Activated CD8-positive, alpha-beta memory T cell treated with anti-CD3 and anti-CD28 coated beads for 1 hour (primary cell): ENCODE measurements at places on chromosomes 2 and 18.

- DNase-seq = no peak
Observed at GRCh38 chr2:233919938-233920337, 2.8 kb downstream of the TRPM8 start.

DNA sequence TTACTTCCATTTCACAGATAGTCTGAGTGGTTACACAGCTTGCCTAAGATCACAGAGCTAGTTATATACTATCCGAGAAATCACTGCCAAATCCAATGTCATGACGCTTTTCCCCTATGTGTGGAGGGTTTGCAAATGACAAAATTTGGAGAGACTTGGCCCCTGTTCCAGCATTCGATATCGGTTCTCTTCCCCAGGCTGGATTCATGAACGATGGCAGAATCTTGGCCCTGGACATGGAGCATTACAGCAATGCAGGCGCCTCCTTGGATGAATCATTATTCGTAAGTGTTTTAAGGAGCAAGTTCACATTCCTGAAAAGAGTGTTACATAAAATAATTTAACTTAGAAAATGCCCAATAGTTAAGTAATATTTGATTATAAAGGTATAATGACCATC lies 55.1 kb downstream of the AOX1 start:
- DNase-seq = no peak

- no peak for DNase-seq
Observed at GRCh38 chr18:22173928-22174301, 4.5 kb downstream of the GATA6 start.

GRCh38 chr18:70107091-70107490 lies 98.4 kb downstream of the RTTN start:
- no peak for DNase-seq

GRCh38 chr2:70030724-70031420 lies 56.4 kb upstream of the PCBP1 start:
- DNase-seq = no peak

GRCh38 chr2:44181648-44182047 lies 13.0 kb downstream of the PPM1B start:
- no peak for DNase-seq

- DNase-seq = no peak
Observed at GRCh38 chr18:11108947-11109346, 40.4 kb downstream of the PIEZO2 start.

DNA sequence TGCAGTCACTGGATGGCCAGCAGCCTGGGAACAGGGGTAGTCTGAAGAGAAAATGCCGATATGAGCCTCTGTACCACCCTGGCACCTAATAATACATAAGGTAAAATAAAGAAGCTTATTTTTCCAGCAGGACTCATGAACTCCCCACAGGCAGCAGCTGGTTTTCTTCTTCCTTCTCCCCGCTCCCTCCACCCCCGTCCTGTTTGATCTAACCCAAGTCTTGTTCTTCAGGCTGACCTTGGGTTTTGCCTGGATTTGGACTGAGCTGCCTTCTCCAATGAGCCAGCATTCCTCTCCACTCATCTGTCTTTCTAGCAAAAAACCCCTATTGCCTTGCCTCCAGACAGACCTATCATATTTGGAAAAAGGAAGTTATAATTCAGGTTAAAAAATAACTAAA lies 111.8 kb downstream of the CELF4 start:
- DNase-seq = no peak

DNA sequence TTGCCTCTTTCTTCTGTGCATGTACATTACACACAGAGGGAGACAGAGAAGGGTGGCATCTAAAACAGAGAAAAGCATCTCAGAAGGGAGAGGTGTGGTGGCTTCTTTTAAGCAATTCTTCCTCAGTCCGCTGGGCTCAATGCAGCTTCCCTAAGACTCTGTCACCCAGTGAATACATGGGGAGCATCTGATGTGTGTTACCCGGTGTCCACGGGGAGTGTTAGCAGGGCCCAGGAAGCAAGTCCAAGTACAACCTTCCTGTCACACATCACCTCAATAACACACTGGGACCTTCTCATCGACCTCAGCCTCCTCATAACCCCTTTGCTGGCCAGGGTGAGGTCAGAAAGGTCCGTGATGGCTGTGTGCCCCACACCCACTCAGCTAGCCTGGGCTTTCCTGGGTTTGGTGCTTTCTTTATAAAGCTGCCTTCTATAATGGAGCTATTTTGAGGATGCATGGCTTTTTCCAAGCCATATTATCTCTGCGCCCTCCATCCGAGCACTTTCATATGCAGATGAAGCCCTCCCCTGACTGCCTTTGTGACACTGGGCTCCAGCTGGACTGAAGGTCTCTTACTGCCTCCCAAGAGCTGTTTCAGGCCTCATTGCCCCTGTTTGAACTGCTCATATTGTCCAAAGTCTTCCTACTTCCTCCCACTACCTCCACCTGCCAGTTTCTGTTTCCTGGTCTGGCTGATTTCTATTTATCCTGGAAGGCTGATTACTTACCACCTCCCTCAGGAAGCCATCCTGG lies 21.4 kb downstream of the TNFRSF11A start:
- no peak for DNase-seq

GRCh38 chr2:80525152-80525551 lies 220.6 kb upstream of the LRRTM1 start:
- DNase-seq = no peak

GRCh38 chr18:54765636-54766375 lies 62.5 kb upstream of the RAB27B start:
- no peak for DNase-seq

DNA sequence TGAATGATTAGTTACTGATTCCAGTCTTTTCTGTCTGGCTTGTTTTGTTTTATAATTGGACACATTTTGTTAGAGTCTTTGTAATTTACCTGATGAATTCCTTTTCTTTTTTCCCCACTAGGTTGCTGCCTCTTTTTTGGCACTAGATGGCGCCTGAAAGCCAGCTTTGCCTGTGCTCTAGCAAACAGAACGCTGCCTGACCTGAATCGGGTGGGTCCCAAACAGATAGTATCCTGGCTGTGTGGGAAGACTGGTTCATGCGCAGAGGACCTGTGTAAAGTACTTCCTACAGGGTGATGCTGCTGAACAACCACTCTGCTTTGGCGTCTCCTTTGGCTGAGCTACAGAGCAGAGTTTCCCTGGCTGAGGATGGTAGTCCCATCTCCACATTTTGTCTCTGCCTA lies 288.2 kb downstream of the IKZF2 start:
- no peak for DNase-seq
